ENCODE measurements at places on chromosomes 11 and 22. TPM values are rescaled to one million over a fixed set of nuclear protein-coding genes. Genes with fewer than 3 reads are reported as not detected.

- DNase-seq, result no peak
Measured at GRCh38 chr11:121445071-121445768, 6.9 kb upstream of the SORL1 start.

GRCh38 chr11:128915149-128915521, 24.0 kb downstream of the KCNJ5 start:
- DNase-seq, result no peak

- DNase-seq, result no peak
Measured at GRCh38 chr11:15288863-15289262, 174.1 kb downstream of the INSC start.

- DNase-seq, result no peak
Measured at GRCh38 chr11:65654375-65655349, 8.1 kb downstream of the RELA start.

DNA sequence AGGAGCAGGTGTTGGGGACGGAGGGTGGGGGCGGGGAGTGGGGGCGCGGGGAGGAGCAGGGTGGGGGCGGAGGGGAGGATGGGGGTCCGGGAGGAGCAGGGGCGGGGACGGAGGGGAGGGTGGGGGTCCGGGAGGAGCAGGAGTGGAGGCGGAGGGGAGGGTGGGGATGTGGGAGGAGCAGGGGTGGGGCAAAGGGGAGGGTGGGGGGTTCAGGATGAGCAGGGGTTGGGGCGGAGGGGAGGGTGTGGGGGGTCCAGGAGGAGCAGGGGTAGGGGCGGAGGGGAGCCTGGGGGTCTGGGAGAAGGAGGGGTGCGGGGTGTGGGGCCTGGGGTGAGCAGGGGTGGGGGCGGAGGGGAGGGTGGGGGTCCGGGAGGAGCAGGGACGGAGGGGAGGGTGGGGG, 17.1 kb downstream of the CRELD2 start:
- no peak for DNase-seq

The CHRNA10 gene
- 0.89 TPM for total RNA-seq

All from left ventricle myocardium superior (tissue), 1 donor.